D341Med (cell line): ENCODE measurements at places on chromosomes 16 and 17.

DNA sequence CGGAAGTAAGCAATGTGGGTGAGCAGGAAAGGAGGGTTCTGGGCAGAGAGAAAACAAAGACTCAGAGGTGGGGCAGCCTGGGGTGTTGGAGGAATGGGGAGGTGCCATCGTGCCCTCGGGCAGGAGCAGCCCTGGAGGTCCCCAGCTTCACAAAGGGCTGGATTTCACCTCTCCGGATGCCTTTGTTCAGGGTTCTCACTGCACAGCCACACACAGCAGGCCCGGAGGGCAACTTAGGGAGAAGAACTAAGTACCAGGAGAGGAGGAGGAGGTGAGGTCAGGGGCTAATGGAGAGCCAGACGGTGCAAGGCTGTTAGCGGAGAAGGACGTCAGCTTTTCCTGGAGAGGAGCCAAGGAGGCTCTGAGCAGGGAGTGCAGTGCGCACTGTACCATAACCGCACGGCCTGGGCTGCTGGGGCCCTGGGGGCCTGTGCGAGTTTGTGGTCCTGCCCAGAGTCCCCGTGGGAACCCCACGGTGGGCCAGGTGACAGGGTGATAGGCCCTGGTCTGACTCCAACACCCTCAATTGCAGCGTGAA is 9.3 kb downstream of the ARRB2 start:
- no peak for DNase-seq

DNA sequence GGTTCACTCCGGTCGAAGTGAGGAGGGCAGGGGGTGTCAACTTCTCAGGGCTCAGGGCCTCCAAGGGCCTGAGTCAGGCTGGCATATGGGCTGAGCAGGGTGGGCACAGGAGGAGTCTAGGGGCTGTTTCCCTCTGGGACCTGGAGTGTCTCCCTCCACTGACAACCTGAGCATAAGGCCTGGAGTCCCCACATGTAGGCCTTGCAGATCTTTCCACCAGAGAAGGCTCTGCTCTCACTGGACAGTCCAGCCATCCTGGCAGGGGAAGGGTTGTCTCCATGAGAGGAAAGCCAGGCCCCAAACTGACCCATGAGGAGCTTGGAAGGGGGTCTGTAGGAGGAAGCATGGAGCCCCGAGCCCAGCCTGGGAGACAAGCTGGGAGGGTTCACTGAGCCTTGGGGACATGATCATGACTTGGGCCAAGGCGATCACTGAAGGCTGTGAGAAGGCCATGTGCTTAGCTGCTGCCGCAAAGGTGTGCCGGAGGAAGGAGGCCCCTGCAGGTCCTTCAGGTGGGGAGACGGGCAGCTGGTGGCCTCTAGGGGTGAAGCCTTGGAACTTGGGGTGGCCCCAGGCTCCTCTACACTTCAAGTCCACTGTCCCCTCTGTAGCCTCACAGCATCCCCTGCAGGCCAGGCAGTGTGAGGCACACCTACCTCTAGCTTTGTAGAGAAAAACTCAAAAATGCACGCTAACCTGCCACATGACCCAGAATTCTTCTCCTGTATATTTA is 9.9 kb downstream of the CMTM2 start:
- no peak for DNase-seq

- no peak for DNase-seq
Measured at GRCh38 chr17:2835780-2836179, 39.5 kb downstream of the RAP1GAP2 start.

GRCh38 chr17:11909348-11909747 is 87.9 kb downstream of the ZNF18 start:
- DNase-seq = no peak

DNA sequence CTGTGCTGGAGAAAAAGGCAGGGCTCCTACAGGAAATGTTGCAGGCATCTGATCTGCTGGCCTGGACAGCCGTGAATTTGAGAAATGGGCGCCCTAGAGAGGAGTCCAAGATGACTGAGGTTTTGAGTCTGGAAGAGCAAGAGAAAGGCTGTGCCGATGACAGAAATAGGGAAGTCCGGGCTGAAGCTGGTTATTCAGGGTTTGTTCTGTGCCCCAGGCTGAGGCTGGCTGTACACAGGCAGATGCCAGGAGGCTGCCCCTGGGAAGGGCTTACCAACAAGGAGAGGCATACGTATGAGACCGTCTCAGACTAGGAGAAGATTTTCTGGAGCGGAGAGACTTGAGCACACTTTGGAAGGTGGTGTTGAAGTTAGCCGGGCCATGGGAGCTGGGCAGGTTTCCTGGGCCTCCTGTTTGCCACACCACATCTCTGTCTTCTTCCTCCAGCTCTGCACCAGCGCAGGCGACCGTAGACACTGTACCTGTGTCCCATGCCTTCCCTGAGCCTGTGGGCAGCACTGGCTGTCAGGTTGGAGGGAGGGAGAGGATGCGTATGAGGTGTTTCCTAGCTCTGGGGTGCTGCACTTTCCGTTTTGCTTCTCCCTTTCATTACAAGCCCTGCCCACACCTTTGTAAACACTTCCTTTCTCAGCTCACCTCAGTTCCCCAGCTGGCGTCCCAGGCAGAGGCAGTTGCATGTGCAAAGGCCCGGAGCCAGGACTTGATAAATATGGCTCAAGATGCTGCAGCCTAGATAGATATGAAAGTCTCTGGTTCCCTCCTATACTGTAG is 80.8 kb downstream of the SPECC1 start:
- DNase-seq = no peak

GRCh38 chr17:36918211-36918691 is 19.0 kb upstream of the LHX1 start:
- DNase-seq = no peak

DNA sequence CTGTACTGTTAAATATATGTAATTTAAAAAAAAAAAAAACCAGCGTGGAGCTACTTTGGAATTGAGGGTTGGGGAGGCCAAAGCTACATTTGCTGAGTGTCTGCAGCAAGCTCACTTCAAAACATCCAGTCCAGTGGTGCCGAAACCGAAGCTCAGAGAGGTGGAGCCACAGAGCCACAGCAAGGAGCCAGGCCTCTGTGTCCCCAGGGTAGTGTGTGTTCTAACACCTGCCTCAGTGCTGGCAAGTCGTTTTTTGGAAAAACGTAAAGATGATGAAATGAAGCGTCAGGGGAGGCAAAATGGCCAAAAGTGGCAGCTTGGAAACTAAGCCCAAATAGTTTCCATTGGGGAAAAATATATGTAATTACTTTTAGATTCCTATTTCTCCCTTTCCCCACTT is 36.1 kb upstream of the MRC2 start:
- no peak for DNase-seq
